ENCODE measurements at places on chromosomes 2 and 18. TPM values are rescaled to one million over a fixed set of nuclear protein-coding genes. Genes with fewer than 3 reads are reported as not detected.

DNA sequence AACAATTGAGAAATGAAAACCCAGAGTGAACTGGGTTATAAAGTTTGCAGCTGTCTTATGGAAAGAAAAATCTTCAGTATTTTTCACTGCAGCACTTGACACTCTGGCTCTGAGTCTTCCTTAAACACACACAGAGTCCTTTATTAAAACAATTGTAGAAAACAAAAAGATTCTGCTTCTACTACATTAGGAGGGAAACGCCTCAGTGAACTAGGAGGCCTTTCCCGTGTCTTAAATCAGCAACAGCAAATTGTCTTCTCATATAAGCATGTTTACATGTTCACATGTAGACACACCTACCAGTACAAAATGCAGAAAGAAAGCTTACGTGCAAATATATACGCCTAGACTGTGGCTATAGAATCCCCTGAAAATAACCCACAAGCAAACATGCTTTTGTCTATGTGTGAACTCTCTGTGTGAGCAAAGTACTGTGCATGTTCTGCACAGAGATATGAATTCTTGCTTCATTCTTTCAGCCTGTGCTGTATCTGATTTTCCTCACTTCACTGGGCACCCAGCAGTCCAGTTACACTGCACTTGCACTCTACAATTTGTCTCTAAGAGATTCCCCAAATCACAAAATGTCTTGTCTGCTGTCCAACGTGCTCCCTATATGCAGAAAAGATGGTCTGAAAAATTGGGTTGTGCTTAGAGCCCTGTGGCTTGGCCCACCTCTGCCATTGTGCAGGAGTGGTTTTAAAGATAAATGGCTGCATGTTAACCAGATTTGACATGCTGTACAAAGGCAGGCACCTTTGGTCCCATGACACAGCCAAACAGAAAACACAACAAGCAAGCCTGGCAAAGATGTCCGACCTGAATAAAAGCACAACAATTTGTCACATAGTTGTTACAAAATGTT lies 24.5 kb downstream of the ZEB2 start:
- peak overlapping the region; percentile 13 for H3K27ac ChIP-seq
- DNase-seq: no peak
- H3K4me3 ChIP-seq: no peak overlapping the region
- H3K27me3 ChIP-seq: no peaks in the 10 kb centered on the region

GRCh38 chr2:122180972-122181371 lies 425.5 kb downstream of the TSN start:
- no peak overlapping the region for H3K27ac ChIP-seq
- no peaks in the 10 kb centered on the region for H3K27me3 ChIP-seq
- no peak for DNase-seq
- H3K36me3 ChIP-seq: no peaks in the 10 kb centered on the region

The GAREM1 gene
- total RNA-seq: 10.3 TPM

GRCh38 chr18:53937037-53937436 lies 287.4 kb downstream of the MBD2 start:
- H3K36me3 ChIP-seq: no peaks in the 10 kb centered on the region
- H3K4me3 ChIP-seq: no peak overlapping the region
- DNase-seq: no peak
- H3K4me1 ChIP-seq: no peaks in the 10 kb centered on the region
- no peaks in the 10 kb centered on the region for H3K27me3 ChIP-seq

GRCh38 chr18:9109523-9109922 lies 7.0 kb downstream of the NDUFV2 start:
- no peaks in the 10 kb centered on the region for H3K36me3 ChIP-seq
- H3K27ac ChIP-seq: no peak overlapping the region

The ZNF892 gene
- total RNA-seq: 3.9 TPM

The NEMP2 gene
- 9.5 TPM for total RNA-seq

The ZNF804A gene
- 1.3 TPM for total RNA-seq

The MAPRE3 gene
- 27.1 TPM for total RNA-seq

DNA sequence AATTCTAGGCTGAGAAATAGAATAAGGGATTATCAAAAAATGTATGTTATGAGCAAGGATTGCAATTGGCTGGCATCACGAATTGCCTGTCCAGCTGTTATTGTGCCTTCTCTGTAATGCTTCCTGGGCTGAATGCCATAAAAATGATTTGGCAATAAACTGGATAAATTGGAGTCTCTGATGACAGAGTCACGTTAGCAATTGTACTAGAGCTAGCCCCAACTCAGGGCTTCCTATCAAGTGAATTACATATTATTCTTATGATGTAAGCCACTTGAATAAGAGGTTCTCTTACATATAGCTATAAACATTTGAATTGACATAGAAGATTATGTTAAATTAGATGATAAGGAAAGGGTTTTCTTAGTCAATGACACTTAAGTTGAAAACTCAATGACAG lies 607.5 kb upstream of the REG3G start:
- no peak overlapping the region for H3K4me3 ChIP-seq
- H3K27me3 ChIP-seq: no peaks in the 10 kb centered on the region
- no peaks in the 10 kb centered on the region for H3K4me1 ChIP-seq
- no peaks in the 10 kb centered on the region for H3K36me3 ChIP-seq
- no peak for DNase-seq
- no peak overlapping the region for H3K27ac ChIP-seq

The GPAT2 gene
- total RNA-seq: 4.3 TPM

DNA sequence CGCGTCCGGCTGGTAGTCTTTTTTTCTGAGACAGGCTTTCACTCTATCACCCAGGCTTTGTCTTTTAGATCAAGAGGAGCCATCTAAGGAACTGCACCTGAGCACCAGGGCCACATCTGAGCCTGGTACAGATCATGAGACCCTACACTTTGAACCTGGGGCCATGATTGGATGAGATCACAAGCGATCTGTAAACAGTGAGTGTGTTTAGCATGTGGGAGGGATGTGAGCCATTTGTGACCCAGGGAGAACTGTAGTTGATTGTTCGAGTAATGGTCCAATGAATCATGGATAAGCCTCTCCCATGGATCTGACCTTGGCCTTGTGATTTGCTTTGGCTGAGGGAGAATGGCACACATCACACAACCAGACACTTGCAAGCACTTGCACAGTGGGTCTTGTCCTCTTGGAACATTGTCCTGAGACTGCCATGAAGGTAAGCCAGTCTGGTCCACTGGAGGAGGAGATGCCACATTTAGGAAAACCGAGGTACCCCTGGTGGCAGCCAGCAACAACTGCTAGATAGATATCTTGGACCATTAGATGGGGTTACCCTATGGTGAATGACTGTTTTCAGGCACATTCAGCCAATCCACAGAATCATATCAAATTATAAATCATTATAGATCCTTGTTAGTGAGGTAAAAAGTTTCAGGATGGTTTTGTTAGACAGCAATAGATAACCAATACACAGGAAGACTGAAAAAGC lies 19.5 kb upstream of the DTNB start:
- no peak overlapping the region for H3K27ac ChIP-seq
- H3K36me3 ChIP-seq: no peaks in the 10 kb centered on the region
- no peaks in the 10 kb centered on the region for H3K27me3 ChIP-seq
- H3K4me1 ChIP-seq: no peaks in the 10 kb centered on the region
- no peak overlapping the region for H3K4me3 ChIP-seq

DNA sequence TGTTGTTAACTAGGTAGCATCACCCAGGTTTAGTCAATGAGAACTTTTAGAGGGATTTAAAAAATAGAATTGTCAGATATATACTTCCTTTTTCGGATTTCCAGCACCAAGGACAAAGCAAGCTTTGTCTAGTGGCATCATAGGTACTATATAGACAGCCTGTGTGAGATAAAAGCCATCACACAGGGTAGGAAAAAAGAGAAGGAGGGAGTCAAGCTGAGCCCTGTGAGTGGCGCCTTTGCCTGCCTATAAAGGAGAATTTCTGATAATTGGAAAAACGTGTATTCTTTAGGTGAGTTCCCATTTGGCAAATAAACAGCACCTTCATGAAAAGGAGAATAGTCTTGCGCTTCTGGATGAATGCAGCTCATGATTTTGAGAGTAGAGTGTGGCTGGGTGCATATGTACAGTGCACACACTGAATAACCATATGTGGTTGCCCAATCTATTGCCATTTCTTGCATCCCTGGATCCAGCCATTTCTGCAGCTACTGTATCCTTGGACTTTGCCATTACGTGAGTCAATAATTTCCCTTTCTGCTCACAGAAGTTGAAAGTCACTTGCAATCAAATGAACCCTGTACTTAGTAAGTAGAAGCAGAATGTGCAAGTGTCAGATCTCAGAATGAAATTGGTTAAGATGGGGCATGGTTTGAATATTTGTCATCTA lies 559.9 kb upstream of the MEX3C start:
- no peak overlapping the region for H3K27ac ChIP-seq
- no peaks in the 10 kb centered on the region for H3K36me3 ChIP-seq

GRCh38 chr2:214995409-214995808 lies 143.0 kb downstream of the ABCA12 start:
- no peaks in the 10 kb centered on the region for H3K27me3 ChIP-seq
- DNase-seq: no peak
- no peak overlapping the region for H3K4me3 ChIP-seq
- no peak overlapping the region for H3K27ac ChIP-seq

Measured in lower lobe of right lung (tissue), 2 donors.